ENCODE measurements at places on chromosomes 1 and 21. TPM values are rescaled to one million over a fixed set of nuclear protein-coding genes. Genes with fewer than 3 reads are reported as not detected.

CLDN17 gene
- total RNA-seq: not detected

RAB7B gene
- not detected for total RNA-seq

LACTBL1 gene
- not detected for total RNA-seq

PSRC1 gene
- total RNA-seq: 8.4 TPM

PIK3R3 gene
- total RNA-seq: 21.0 TPM

CASQ2 gene
- total RNA-seq: not detected

GPR161 gene
- total RNA-seq: 19.6 TPM

MPZ gene
- total RNA-seq: 1.0 TPM

PTBP2 gene
- total RNA-seq: 25.6 TPM

GJA5 gene
- total RNA-seq: under 0.01 TPM

FCGR3A gene
- not detected for total RNA-seq

TNFRSF25 gene
- 8.0 TPM for total RNA-seq

YBEY gene
- total RNA-seq: 10.6 TPM

PPIAL4G gene
- not detected for total RNA-seq

ERI3 gene
- 36.6 TPM for total RNA-seq

EPHB2 gene
- 35.1 TPM for total RNA-seq

FMO5 gene
- total RNA-seq: 3.6 TPM

SYF2 gene
- total RNA-seq: 46.1 TPM

SYTL1 gene
- not detected for total RNA-seq

VAMP3 gene
- 122 TPM for total RNA-seq

CD244 gene
- 0.14 TPM for total RNA-seq

PROK1 gene
- not detected for total RNA-seq

KDF1 gene
- not detected for total RNA-seq

VCAM1 gene
- 24.5 TPM for total RNA-seq

LIN9 gene
- 5.8 TPM for total RNA-seq

TFAP2E gene
- total RNA-seq: 0.14 TPM

ERG gene
- total RNA-seq: 98.8 TPM

SPRTN gene
- total RNA-seq: 22.1 TPM

G0S2 gene
- 0.33 TPM for total RNA-seq

DYNLT5 gene
- 1.1 TPM for total RNA-seq

PLA2G2D gene
- not detected for total RNA-seq

CLK2 gene
- 24.5 TPM for total RNA-seq

GPR157 gene
- 7.0 TPM for total RNA-seq

LRRC3 gene
- total RNA-seq: 1.9 TPM

ODR4 gene
- 25.7 TPM for total RNA-seq

CEPT1 gene
- total RNA-seq: 57.7 TPM

HLX gene
- total RNA-seq: 20.8 TPM

ARHGAP30 gene
- not detected for total RNA-seq

FLAD1 gene
- total RNA-seq: 17.8 TPM

WDR64 gene
- total RNA-seq: 0.17 TPM

FGGY gene
- 6.5 TPM for total RNA-seq

SLC45A3 gene
- total RNA-seq: 34.9 TPM

TRIM67 gene
- not detected for total RNA-seq

RPL5 gene
- total RNA-seq: 958 TPM

SLC25A34 gene
- total RNA-seq: 1.7 TPM

SETD4 gene
- total RNA-seq: 16.8 TPM

TMPRSS3 gene
- total RNA-seq: 0.05 TPM

RPTN gene
- total RNA-seq: not detected

LAX1 gene
- total RNA-seq: 0.19 TPM

RBM11 gene
- total RNA-seq: not detected

PTGFR gene
- 0.34 TPM for total RNA-seq

PNRC2 gene
- 157 TPM for total RNA-seq

HPCAL4 gene
- total RNA-seq: not detected

LINGO4 gene
- not detected for total RNA-seq

TMPRSS15 gene
- not detected for total RNA-seq

FCER1G gene
- total RNA-seq: not detected

Data from dermis blood vessel endothelial cell (primary cell).